ENCODE measurements at places on chromosomes 13 and 19.

DNA sequence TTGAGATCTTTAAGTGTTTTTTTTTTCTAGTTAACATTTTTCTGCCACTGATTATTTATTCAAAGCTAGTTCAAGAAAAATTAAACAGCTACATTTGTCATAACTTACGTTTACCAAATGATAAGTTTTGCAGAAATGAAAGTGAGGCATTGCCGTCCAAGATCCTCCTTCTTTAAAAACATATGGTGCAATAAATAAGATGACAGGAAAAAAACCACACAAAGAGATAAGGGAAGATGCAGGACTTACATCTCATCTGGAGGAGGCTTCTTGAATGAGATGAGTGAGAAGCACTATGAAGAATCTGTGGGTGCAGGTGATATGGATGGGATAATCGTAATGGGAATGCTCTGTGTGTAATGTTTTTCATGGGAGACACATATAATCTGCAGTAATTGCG, 12.4 kb downstream of the TNFSF13B start:
- no peak for DNase-seq

DNA sequence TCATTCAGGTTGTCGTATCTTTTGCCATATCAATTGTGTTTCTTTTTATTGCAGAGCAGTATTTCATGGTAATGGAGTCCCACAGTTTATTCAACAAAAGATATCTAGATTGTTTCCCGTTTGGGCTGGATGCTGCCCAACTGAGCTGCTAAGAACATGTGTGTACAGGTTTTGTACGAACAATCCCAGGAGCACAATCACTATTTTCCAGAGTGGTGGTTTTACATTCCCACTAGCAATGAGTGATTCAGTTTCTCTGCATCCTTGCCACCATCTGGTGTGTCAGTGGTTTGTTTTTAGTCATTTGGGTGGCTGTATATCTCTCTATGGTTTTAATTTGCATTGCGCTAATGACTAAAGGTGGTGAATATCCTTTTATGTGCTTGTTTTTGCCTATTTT, 52.7 kb upstream of the ZDHHC20 start:
- DNase-seq = no peak

DNA sequence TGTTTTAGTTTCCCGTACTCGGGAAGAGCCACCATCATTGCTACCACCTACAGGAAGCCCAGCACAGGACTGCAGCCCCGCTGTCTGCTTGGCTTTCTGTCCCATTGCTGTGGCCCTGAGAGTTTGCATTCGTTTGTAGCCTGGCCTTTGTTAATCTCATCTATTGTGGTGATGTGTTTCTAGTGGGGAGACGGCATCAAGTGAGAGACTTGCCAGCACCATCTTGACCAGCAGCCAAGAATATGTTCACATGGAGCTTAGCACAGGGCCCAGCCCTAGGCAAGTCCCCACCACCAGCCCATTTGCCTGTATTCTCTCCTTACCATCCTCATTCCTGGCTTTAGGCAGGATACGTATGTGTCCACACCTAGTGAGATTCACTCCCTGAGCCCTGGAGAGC, 17.3 kb upstream of the OVOL3 start:
- DNase-seq = no peak

DNA sequence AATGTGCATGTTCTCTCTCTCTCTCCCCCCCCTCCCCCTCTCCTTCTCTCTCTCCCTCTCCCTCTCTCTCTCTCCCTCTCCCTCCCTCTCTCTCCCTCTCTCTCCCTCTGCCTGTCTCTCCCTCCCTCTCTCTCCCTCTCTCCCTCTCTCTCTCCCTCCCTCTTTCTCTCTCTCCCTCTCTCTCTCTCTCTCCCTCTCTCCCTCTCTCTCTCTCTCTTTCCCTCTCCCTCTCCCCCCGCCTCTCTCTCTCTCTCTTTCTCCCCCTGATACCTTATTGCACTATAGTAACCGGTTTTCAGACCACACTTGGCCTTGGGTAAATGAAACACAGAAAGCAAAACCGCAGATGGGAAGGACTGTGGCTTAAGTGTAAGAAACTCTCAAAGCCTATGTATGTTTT, 34.7 kb upstream of the SPACA7 start:
- DNase-seq = no peak

All from T follicular helper cell (primary cell).